Esophagus mucosa (tissue), 1 donor: ENCODE measurements at places on chromosomes 3 and 15.

DNA sequence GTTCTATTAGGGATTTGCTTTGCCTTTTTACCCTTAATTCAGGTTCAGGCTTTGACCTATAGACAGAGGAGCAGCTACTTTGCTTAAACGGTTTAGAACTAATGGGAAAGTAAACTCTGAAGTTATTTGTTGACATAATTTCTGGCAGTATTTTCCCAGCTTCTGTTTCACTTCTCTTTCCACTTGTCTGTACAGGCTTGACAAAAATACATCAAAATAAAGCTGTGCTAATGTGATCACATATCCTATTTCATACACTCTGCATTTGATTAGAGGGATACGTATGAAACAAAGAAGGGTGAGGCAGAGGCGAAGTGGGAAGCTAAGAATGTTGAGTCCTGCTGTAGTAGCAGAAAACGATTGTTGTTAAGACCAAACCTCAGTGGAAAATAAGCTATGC lies 389.1 kb upstream of the RARB start:
- ATAC-seq, result peak; percentile 50

DNA sequence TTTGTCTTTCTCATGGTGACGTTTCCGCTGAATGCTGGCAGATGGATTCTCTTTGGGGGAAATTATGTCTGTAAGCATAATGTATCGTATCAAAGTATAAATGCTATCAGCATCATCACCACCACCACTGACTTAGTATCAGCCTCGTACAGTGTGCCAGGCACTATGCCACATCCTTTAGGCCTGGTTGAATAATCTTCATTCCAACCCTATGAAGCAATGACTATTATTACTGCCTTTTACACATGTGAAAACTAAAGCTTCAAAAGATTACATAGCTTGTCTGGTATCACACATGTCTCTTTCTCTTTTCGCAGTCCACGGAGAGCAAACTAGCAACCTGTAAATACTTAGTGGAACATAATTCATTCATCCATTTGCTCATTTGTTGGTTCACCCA lies 166.7 kb upstream of the PRICKLE2 start:
- ATAC-seq, result no peak

GRCh38 chr3:151918253-151919029 lies 45.0 kb downstream of the SUCNR1 start:
- peak; percentile 55 for ATAC-seq

DNA sequence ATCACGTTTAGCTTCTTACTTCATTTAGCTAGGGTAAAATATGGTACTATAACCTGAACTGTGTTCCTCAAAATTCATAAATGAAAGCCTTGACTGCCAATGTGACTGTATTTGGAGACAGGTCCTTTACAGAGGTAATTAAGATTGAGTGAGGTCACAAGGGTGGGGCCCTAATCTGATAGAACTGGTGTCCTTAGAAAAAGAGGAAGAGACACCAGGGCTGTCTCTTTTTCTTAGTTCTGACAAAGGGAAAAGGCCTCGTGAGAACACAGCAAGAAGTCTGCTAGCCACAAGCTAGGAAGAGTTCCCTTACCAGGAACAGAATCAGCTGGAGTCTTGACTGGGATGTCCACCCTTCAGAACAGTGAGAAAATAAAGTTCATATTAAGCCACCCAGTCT lies 162.7 kb downstream of the GMNC start:
- no peak for ATAC-seq

GRCh38 chr15:98866511-98866910 lies 141.1 kb downstream of the PGPEP1L start:
- no peak for ATAC-seq

DNA sequence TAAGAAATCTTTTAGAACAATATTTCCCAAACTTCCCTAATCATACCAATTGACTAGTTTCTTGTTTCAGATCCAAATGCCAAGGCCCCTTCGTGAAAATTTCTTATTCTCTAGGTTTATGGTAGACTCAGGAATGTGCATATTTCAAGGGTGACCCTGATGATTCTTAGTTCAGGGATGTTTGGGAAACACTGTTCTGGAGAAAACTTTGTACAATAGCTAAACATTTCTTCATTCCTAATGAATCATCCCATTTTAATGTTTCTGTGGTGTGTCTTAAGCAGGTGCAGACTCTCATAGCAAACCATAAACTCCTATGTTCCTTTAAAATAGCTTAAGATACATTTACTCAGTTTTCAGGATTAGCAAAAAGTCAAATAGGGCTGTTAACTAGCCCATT lies 314.5 kb downstream of the TIGIT start:
- ATAC-seq, result no peak

- ATAC-seq, result no peak
Measured at GRCh38 chr3:102144063-102144462, 290.8 kb upstream of the ZPLD1 start.

DNA sequence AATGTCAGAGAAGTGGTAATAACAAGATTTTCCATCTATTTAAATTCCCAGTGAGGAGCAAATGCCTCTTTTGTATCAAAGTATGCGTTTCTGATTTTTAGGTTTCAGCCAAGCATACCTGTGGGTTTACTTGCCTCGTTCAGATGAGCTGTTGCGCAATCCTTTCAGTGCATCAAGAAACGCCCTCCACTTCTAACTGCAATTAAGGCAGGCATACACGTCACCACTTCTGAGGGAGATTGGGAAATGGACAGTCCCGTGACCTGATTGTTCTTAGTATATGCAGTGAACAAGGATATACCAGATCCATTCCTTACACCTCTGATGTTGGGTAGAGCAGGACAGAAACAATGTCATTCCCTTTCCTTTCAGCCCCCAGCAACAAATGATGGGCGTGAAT lies 219.0 kb downstream of the ITPR1 start:
- ATAC-seq, result peak; percentile 93

- ATAC-seq, result no peak
Measured at GRCh38 chr3:33428734-33429133, 11.5 kb downstream of the UBP1 start.

DNA sequence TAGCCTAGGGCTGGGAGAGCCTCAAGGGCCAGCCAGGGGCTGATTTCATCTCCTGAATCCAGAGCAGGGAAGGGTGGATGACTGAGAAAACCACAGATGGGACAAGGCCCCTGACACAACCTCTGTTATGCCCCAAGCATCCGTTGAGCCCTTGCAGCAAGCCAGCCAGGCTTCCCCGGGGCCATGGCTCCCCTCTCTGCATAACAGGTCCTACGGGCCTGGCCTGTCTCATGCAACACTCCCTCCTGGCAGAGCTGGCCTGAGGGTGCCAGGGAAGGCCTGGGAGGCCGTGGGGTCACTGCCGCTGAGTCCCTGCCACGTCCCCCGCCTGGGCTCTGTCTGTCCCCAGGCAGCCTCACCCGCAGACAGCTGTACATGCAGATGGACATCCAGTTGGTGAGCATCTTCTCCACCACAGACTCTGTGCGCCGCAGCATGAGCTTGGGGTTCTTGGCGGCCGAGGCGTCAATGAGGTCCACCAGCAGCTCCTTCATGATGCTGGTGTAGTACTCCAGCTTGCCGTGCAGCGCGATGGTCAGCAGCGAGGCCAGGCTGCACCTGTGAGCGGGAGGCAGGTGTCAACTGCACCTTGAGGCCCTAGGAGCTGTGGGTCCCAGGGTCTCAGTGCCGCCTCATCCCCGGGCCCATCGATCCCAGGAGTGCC lies 22.1 kb downstream of the H1-8 start:
- ATAC-seq, result no peak

DNA sequence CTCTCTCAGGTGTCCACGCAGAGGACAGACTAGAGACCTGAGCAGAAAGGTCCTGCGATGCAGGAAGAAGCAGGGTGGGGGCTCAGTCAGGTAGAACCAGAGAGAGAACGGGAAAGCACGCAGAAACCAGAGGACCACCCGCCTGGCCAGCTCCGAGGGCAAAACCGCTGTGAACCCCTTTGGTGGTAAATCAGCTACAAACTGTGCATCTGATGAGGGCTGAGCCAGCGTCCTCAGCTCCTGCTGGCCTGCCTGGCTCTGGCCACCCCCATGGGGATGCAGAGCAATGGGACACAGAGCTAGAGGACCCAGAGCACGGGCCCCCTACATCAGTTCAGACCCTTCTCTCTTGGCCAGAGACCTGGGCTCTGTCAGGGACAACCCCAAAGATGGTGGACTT lies 44.6 kb downstream of the WNT7A start:
- ATAC-seq, result no peak

- ATAC-seq, result no peak
Measured at GRCh38 chr15:52661909-52662308, 17.3 kb downstream of the ATOSA start.

DNA sequence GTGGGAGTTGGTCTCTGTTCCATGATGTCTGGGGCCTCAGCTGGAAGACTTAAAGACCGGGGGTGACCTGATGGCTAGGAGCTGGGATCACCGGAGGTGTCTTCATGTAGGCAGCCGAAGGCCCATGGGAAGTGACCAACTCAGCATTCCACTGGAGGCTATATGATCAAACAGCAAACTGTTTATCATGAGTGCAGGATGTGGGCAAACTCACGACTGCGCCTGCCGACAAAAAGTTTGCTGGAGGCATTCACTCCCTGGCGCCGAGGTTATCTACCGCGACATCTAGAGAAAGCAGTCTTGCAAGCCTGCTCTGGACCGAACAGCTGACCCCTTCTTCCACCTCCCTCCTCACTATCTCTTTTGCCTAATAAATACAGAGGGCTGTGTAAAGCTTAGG lies 62.7 kb upstream of the NR2C2 start:
- no peak for ATAC-seq

- no peak for ATAC-seq
Measured at GRCh38 chr3:14262212-14262611, 83.6 kb downstream of the LSM3 start.

DNA sequence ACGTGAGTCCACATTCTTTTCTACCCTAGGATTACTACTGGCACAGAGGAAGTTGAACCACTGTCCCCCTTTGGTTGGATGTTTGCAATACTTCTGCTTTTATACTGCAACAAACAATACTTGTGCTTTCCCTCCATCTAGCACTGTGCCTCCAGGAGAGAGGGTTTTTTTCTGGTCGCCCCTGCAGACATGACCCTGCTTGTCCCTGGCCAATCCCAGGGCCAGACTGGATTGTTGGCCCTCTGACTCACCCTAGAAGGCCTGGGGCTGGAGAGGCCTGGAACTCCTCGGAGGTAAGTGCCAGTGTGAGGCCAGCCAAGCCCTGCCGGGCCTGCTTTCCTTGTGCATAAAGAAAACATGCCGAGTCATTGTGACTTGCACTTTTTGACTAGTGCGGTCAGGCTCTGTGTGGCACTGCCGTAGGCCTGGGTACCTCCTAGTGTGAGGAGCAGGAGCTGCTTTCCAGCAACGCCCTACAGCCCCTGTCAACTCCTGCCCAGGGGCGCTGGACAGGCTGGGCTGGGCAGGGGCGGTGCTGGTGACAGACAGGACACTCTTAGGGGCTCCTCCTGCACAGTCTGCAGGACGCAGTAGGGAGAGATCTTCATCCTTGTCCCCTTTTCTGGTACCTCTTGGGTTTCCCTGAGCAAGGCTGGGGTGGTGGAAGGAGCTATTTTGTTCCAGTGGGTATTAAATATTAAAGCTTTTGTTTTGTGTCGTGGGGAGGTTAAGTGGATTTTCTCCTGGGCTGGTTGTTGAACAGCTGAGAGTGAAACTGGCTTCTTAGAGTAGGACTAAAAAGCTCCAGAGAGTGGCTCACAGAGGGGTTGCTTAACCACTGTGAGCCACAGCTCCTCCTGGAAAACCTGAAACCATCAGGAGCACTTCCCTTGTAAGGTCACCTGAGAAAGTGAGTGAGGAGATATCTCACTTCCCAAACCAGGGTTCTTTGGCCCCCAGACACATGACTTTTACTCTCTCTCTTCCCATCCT lies 14.4 kb upstream of the TKT start:
- peak; percentile 99 for ATAC-seq

DNA sequence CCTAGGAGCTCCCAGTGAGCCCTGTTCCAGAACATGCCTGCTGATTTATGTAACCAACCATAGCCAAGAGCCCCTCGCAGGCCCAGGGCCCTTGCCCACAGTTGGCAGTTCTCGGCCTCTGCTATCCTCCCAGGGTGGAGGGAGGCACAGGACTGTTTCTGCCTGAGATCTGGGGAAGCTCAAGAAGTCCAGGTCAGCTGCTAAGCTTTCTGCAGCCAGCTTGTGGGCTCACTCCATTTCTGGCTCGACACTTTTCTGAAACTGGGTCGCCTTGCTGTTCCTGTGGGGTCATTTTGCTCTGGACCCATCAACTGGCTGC lies 72.5 kb upstream of the HERC1 start:
- no peak for ATAC-seq

DNA sequence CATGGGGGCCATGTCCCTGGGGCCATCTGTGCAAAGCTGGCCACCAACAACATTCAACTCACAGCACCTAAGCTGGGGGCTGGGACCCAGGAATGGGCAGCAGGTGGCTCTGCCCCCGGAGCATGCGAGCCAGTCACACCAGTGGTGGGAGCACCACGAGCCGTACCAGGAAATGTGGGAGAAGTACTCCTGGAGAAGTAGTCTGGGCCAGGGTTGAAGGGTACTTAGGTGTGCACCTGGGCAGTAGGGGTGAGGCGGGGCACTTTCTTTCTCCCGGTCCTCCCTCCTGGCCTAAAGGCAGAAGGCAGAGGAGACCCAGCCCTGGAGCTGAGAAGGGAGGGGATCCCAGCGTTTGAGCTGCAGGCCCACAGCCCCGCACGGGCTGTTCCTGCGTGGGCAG lies 94.2 kb downstream of the PLXNA1 start:
- no peak for ATAC-seq

DNA sequence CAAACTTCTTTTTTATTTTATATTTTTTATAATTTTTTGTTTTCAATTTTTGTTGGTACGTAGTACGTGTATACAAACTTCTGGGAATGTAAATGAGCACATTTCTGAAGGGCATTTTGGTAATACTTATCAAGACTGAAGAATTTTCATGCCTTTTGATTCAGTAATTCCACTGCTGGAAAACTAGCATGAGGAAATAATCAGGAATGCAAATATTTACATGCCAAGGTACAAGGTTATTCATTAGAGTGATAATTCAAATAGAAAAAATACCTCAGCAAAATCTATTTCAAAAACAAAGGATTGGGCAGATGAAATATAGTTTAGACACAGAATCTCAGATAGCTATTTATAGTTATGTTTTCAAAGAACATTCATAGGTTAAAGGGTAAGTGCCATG lies 128.7 kb downstream of the DMXL2 start:
- no peak for ATAC-seq
